ENCODE measurements at places on chromosomes 5 and 9.

GRCh38 chr5:137245438-137245837, 253.7 kb downstream of the SPOCK1 start:
- DNase-seq: no peak

GRCh38 chr5:41335596-41336181, 122.4 kb upstream of the C6 start:
- no peak for DNase-seq

GRCh38 chr9:90607701-90608516, 34.7 kb downstream of the DIRAS2 start:
- DNase-seq: no peak

DNA sequence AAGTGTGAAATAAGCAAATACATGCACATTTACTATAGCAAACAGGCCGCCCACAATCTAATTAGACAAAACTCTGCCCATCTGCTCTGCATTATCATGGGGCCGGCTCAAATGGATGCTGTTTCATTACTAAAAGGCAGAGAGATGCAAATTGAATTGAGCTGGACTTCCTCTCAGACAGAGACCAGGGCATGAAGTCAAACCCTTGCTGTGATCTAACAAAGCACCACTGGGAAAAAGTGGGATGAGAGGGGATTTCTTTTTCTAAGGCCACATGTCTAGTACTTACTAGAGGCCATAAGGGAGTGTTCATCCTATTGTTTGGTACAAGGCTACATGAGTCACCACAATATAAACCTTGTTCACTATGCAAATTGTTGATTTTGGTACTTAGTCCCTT, 614.7 kb downstream of the ISL1 start:
- DNase-seq: no peak

DNA sequence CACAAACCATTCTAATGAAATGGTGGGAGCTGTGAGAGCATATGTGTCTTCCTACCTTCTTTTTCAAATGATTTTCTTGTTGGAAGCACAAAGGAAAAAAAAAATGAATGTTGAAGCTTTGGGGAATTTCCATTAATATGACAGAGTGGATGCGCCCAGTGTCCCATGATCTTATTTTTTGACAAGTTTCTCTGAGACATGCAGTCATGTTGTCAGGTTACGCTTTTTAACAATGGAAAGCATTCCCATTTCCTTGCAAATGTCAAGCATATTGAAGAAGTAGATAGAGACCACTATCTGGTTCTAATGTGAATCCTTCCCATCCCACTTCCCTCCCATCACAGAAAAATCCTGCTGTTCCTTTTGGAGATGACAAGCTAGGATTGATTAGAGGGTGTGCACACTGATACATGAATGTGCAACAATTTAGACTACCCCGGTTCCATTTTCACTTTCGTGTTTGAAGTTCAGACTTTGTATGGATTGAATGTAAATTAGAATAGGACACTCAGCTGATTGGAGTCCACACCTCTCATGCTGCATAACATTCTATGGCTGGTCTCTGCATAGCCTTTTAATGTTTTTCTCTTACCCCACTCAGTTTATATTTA, 919.4 kb downstream of the TLE4 start:
- no peak for DNase-seq

DNA sequence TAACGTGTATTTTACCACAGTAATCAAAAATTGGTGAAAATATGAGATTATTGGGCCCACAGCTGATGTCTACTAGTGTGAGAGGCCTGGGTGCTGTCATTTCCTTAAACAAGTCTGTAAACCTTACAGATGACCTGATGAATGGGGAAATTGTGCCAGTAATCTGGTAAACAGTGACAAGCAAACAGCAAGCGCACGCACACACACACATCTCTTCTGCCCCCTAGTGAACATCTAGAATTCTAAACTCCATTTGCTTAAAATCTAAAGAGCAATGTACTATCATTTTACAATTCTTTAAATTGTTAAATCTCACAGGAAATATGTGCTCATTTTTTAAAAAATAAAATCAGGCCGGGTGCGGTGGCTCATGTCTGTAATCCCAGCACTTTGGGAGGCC, 7.5 kb upstream of the RAPGEF1 start:
- DNase-seq: peak; percentile 58

DNA sequence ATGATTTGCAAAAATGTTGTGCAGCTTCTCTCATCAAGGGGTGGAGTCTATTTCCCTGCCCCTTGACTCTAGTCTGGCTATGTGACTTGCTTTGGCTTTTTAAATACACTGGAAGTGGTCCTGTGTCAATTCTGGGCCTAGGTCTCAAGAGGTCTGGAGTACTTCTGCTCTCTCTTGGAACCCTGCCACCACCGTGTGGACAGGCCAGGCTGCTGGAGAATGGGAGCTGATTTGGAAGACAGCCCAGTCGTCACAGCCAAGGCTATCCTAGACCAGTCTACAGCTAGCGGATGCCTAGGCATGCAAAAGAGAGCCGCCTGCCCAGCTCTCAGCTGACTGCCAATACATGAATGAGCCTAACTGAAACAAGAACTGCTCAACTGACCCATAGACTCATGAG, 56.7 kb upstream of the CLINT1 start:
- DNase-seq: no peak

DNA sequence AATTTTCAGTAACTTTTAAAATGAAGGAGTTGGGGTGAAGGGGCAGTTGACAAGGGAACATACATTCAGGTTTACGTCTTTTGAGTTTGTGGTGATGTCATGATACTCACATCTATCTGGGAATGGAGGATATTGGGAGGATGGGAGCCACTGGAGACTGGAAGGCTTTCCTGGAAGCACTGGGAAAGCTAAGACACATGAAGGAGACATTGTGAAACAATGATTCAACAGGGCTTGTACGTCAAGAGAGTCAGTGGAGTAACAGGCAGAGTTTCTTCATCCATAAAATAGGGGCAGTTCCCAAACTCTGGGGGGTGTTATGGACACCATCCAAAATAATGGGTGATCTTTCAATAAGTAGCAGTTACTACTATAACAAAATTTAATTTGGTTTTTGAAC, 572.8 kb downstream of the CCDC171 start:
- DNase-seq: no peak

DNA sequence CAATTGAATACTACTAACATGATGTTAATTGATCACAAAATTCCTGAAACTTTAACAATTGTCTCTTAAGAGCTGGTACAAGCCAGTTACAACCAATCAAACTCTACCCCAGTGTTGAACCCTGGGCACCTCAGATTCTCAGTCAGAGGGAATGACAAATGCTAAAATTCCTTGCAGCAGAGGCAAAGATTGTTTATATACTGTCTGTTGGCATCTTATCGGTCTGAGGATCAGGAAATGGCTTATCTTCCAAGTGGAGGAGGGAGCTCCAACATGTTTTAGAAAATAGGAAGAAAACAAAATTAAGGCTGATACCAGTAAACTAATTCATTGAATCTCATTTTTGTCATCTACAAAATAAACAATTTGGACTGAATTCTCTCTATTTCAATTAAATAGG, 527.8 kb upstream of the ZNF608 start:
- DNase-seq: no peak

Data from NCI-H1436 (cell line).